NCI-H1105 (cell line): ENCODE measurements at places on chromosomes 13 and 19.

DNA sequence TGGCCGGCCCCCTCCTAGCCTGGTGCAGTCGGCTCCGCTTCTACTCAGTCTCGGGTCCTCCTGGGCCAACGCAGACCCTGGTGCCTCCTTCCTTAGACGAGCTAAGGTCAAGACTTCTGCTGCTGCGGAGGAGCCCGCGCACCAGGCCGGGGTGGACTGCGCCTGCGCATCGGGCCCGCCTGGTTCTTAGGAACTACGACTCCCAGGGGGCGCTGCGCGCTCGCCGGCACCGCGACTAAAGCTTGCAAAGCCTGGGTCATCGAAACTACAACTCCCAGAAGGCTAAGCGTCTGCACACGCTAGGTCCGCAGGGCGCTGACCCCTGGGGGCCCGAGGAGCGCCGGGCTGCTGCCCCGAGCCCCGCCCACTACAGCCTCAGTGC is at the start of gene ZNF835:
Gene ZNF835 (minus strand): TSS at position 145 of the 382 bp plus-strand sequence. CDS start 6,559 bp downstream, outside the sequence.
- DNase-seq, result no peak

DNA sequence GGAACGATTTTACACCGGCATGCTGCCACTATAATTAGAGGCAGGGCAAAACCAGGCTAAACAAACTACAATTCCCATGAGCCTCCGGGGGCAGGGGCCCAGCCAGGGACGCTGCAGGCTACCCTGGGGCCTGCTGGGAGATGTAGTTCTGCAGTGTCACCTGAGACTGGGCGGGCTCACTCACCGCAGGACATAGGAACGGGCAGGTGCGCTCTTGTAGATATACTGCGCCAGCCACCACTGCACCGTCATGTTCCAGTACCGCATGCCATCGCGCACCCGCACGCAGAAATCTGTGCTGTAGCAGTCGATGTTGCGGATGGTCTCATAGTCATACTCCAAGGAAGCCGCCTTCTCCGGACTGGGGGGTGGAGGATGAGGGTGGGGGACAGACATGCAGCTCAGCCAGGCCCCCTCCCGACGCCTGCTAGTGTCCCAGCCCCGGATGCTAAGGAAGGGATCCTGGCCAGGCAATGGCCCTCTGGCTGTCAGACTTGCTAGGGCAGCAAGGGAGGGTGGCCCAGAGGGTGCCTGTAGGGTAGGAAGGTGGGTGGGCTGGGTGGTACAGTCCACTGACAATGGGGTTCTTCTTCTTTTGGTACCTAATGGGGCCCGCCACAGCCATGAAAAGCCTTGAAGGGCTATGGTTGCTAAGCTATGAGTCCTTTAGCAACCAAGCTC is 5.8 kb upstream of the TMC4 start:
- no peak for DNase-seq

DNA sequence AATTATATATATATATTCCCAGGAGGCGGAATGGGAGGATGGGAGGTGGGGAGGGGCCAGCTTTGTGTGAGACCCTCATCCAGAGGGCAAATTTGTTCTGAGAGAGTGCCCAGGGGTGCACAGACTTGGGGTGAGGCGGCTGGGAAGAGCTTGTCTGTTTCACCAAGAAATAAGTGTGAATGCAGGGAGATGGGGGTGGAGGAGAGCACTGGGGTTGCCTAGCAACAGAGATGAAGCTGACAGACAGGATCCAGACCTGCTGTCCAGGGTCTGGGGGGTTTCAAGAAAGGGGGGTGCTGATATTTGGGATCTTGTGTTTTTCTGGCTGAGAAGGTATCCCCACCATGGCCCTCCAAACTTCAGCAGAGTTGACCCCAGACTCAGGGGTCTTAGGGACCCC is 18.6 kb upstream of the TNFAIP8L1 start:
- DNase-seq, result no peak

DNA sequence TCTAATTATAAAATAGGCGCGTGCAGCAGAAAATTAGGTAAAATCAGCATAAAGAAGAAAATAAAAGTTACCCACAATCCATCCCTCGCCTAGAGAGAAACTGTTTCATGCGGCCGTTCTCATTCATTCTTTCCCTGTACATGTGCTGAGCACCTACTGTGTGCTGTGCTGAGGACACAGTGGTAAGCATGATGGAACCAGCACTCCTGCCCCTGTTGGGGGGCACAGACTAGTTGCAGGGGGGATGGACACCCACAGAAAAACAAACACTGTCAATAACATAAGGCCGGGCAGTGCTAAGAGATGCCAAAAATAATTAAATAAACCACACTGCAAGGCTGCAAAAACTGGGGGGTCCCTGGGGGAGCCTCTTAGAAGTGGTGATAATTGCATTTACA is 43.3 kb downstream of the PTPRS start:
- DNase-seq, result no peak

GRCh38 chr19:51676566-51677083 is 16.5 kb upstream of the SPACA6 start:
- no peak for DNase-seq

GRCh38 chr19:1046117-1046626 is 6.3 kb downstream of the ABCA7 start:
- no peak for DNase-seq

DNA sequence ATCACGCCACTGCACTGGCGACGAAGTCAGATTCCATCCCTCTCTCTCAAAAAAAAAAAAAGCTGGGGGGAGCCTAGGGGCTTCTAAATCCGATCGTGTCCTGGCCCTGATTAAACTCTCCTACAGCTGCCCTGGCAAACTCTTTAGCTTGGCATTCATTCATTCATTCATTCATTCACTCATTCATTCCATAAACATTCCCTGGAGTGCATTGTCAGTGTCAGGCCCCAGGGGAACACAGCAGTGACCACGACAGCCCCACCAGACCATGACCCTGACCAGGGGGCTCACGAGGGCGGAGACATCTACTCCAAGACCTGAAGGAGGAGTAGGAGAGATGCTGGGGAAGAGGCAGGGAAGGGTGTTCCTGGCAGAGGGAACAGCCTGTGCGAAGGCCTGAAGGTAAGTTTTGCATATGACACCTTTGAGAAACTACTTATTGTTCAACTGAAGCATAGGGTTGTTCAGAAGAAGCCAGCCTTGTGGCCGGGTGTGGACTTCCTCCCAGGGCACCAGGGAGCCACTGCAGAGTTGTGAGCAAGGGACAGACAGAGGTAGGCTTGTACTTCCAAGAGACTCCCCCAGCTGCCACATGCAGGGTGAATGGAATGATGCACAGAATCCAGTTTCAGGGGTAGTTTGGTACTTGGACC is 24.5 kb downstream of the CEACAM16 start:
- no peak for DNase-seq

GRCh38 chr13:73776151-73776785 is 357.9 kb downstream of the KLF12 start:
- DNase-seq, result no peak

DNA sequence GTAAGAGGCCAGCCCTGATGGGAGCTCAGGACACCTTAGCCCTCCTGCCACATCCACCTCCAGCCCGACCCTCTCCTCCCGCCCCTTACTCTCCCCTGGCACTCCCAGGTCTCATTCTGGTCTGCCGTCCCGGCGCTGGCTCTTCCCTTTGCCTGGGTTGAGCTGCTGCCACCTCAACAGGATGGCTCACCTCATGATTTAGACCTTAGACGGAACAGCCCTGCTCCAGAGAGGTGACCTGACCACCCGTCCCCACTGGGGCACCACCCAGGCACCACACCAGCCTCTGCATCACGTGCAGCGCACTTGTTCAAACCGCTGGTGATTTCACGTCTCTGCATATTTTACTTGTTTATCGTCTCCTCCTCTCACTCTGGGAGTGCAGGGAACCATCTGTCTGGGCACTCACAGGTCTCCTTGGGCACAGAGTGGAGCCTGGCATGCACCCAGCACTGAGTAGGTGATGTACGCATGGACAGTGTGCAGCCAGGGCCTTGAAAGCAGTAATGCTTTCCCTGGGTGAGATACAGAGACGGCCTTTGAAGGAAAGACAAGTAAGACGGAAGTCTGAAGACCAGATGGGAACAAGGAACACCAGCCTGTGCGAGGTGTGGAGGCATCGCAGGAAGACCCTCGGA is 183.1 kb downstream of the KATNAL1 start:
- DNase-seq, result no peak

DNA sequence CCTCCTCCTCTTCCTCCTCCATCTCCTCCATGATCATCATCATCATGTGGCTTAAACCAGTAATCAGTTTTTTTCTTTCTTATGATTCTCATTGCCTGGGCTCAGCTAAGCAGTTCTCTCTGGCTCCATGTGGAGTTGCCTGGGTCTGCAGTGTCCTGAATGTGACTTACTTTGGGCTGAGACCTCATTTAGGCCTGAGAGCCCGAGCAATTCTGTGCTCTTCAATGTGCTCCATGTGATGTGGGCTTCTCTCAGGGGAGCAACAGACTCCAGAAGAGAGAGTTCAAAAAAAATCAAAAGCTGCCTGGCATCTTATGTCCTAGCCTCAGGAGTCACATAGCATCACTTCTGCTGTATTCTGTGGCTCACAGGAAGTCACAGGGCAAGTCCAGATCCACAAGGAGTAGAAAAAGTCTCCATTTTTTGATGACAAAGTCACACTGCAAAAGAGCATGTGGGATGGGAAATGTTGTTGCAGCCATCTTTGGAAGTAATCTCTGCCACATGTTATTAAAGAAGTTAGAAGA is 128.7 kb downstream of the MAB21L1 start:
- no peak for DNase-seq

DNA sequence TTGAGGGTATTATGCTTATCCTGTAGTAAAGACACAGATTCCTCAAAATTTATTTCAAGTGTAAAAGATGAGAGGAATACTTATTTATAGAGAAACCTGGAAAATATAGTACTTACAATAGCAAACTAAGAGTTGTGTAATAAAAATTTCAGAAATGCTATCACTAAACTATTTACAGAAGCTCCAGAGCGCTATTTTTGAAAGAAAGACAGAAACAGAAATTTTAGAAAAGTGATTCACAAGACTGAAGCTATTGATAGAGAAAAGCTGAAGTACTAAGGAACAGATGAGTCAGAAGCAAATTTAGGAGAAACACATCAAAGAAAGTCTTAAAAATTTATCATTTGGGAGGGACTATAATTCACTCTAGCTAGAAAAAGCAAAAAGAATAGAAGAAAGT is 1174.2 kb downstream of the DIAPH3 start:
- no peak for DNase-seq

DNA sequence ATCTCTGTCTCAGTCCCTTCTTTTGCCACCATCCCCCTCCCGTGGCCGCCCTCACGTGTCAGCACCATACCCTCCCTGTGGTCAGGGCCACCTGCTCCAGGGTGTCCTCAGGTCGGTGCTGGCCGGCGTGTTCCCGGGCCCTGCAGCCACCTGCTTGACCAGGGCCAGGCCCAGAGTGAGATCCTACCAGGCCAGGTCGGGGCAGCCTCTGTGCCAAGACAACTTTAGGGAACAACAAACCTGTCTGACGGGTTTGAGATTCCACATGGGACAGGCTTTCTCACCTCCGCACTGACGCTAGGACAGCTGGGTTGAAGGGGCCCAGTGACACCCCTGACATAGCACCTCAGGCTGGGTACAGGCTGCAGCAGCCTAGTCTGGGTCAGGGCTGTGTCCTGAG is 7.5 kb upstream of the SBNO2 start:
- DNase-seq, result no peak

- no peak for DNase-seq
Observed at GRCh38 chr19:3054972-3055740, 7.1 kb downstream of the TLE5 start.

DNA sequence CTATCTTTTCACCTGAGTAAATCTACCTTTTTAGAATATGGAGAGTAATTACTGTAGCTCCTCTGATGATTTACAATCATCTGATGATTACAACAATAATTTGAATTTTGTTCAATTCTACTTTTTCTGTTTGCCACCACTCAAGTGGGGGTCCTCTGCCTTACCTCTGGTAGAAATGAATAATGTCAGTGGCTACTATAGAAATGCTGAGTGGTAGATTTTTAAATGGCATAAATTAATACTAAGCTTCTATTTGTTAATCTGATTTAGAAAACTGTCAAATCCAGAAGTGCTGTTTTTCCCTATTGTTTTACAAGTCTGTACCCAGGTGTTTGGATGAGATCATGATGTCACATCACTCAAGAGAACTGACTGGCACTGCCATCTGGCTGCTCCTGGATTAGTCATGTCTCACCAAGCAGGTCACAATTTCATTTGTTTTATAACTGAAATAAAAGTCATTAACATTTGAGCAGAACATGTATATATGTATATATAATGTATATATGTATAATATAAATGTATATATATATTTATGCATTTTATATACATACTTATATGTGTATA is 494.8 kb downstream of the TBC1D4 start:
- DNase-seq, result no peak

- no peak for DNase-seq
Observed at GRCh38 chr13:110045202-110045601, 258.8 kb upstream of the IRS2 start.

DNA sequence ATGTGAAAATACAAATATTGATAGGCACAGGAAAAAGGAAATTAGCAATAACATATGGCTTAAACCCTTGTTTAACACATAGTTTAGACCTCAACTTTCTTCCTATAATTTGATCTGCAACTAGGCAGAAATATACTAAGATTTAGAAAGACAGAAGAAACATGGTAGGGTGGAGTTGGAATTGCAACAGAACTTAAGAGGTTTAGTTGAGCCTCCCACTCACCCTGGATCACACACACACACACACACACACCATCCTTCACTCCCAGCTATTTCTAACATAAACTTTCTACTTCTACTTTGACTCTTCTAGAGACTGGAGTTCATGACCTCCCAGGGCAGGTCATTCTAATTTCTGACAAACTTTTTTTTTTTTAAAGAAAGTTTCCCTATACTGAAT is 47.4 kb downstream of the FLT3 start:
- DNase-seq, result no peak

DNA sequence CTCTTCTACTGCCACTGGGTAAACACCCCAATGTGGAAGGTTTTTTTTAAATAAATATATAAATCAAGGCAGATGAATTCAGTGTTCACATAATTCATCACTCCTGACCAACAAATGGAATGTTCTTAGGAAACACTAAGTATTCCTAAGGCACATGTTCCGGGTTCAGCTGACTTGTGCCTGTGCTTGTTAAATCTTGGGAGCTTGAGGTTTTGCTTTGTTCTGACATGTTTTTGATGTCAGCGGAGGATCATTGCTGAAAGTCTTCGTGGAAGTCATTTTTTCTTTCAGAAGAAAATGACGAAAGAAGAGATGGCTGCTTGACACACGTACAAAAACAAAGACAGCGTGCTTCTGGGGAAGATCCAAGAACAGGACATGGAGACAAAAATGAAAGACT is 185.8 kb downstream of the MZT1 start:
- DNase-seq, result no peak

- DNase-seq, result no peak
Observed at GRCh38 chr19:497491-497868, 1.2 kb downstream of the MADCAM1 start.

DNA sequence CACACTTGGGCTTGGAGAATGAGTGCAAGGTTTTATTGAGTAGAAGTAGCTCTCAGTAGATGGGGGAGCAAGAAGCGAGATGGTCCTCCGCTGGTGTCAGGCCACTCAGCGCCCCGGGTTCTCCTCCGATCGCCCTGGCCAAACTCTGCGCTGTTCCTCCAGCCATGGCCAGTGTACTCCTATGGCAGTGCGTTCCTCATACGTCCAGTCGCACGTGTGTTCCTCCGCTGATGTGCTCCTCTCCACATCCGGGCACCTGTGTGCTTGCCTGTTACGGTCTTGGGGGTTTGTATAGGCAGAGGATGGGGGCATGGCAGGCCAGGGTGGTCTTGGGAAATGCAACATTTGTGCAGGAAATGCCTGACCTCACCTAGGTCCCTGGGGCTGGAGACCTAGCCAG is 1899.4 kb downstream of the PCDH9 start:
- no peak for DNase-seq
